Muscle of arm (tissue), 14 donors: ENCODE measurements at places on chromosomes 2 and 18. TPM values are rescaled to one million over a fixed set of nuclear protein-coding genes. Genes with fewer than 3 reads are reported as not detected.

The RBMS1 gene
- polyA plus RNA-seq: 68.4 TPM

The IL36G gene
- not detected for polyA plus RNA-seq

The WDR54 gene
- 12.4 TPM for polyA plus RNA-seq

The KCNF1 gene
- polyA plus RNA-seq: 2.4 TPM

The ALPP gene
- 0.09 TPM for polyA plus RNA-seq

The PRSS56 gene
- polyA plus RNA-seq: 0.51 TPM

The UPP2 gene
- polyA plus RNA-seq: not detected

The MYO3B gene
- 0.79 TPM for polyA plus RNA-seq

The ANKRD36 gene
- polyA plus RNA-seq: 5.8 TPM

The SGO2 gene
- 6.9 TPM for polyA plus RNA-seq

The NEURL3 gene
- polyA plus RNA-seq: not detected

The GPR45 gene
- not detected for polyA plus RNA-seq

The DYNAP gene
- not detected for polyA plus RNA-seq

The MYOM1 gene
- 286 TPM for polyA plus RNA-seq

The REG3G gene
- polyA plus RNA-seq: not detected

The GALNT3 gene
- polyA plus RNA-seq: 1.5 TPM

The PDE11A gene
- polyA plus RNA-seq: 0.81 TPM

The CHMP3 gene
- 674 TPM for polyA plus RNA-seq

The SLC5A7 gene
- polyA plus RNA-seq: 0.07 TPM

The MEP1B gene
- polyA plus RNA-seq: not detected

The DNAH7 gene
- polyA plus RNA-seq: not detected

The SLC9A4 gene
- not detected for polyA plus RNA-seq

The MYO7B gene
- 1.2 TPM for polyA plus RNA-seq

The RTP5 gene
- polyA plus RNA-seq: not detected

The IL36B gene
- not detected for polyA plus RNA-seq

The OTOF gene
- polyA plus RNA-seq: not detected

The GAREM1 gene
- polyA plus RNA-seq: 8.9 TPM

The FEV gene
- polyA plus RNA-seq: not detected

The OTX1 gene
- 0.16 TPM for polyA plus RNA-seq

The LIMS2 gene
- polyA plus RNA-seq: 21.5 TPM

The MREG gene
- 4.2 TPM for polyA plus RNA-seq

The AKAIN1 gene
- polyA plus RNA-seq: not detected

The C1QL2 gene
- not detected for polyA plus RNA-seq

The PDE1A gene
- 11.1 TPM for polyA plus RNA-seq

The CLIP4 gene
- 15.3 TPM for polyA plus RNA-seq

The POTEE gene
- 0.08 TPM for polyA plus RNA-seq

The HRH4 gene
- 0.18 TPM for polyA plus RNA-seq

The NEU4 gene
- 4.5 TPM for polyA plus RNA-seq

The VWA3B gene
- 0.78 TPM for polyA plus RNA-seq
